ENCODE measurements at places on chromosomes 7 and 10. TPM values are rescaled to one million over a fixed set of nuclear protein-coding genes. Genes with fewer than 3 reads are reported as not detected.

- DNase-seq = no peak
These were observed 2.0 kb upstream of the KLF6 start for GRCh38 chr10:3787016-3787400.

GRCh38 chr10:83536426-83536825 is 602.9 kb upstream of the GHITM start:
- no peak for DNase-seq

- DNase-seq = no peak
These were observed 88.0 kb upstream of the TNS3 start for GRCh38 chr7:47669901-47670384.

DNA sequence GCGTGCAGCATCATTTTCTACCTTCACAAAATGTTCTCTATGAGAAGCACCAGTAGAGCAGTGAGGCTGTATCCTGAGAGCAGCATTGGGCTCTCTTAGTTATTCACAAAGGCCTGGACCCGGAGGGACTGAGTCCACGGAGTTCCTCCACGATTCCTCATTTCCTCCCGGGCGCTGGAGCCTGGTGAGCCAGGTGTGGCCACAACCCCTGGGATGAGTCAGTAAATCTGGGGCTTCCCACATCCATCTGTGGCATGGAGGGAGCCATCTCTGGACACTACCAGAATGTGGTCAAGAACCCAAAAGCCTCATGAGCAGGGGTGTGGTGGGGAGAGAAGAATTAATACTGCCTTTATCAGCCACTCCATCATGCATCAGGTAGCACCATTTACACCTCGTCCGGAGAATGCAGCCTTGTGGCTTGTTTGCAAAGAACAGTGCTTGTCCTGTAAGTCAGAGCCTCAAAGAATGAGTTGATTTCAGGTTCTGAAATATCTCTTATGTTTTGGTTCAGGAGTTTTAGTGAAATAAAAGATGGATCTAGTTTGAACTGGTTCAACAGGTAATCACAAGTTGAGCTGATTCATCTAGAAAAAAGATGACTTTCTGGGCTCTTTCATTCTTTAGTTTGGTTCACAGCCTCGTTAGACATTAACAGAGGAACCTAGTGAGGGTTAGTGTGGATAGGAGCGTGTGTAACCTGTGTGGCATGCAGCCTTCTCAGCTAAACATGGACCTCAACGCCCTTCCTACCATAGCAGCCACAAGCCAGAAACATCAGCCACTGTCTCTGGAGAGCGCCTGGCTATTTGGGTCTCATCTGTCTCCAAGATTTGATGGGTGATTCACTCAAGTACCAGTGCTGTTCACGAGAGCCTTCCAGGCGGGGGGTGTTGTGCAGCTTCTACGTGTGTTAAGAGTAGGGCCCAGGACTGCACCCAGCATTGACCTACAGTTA is 95.2 kb downstream of the WDR37 start:
- no peak for DNase-seq

GRCh38 chr10:84179059-84179710 is 5.6 kb downstream of the GPR15LG start:
- peak; percentile 45 for DNase-seq

GRCh38 chr7:100432053-100432452 is 2.4 kb downstream of the MEPCE start:
- no peak for DNase-seq

GRCh38 chr10:101031796-101032636 is 982 bp downstream of the SFXN3 start:
- peak; percentile 91 for DNase-seq

DNA sequence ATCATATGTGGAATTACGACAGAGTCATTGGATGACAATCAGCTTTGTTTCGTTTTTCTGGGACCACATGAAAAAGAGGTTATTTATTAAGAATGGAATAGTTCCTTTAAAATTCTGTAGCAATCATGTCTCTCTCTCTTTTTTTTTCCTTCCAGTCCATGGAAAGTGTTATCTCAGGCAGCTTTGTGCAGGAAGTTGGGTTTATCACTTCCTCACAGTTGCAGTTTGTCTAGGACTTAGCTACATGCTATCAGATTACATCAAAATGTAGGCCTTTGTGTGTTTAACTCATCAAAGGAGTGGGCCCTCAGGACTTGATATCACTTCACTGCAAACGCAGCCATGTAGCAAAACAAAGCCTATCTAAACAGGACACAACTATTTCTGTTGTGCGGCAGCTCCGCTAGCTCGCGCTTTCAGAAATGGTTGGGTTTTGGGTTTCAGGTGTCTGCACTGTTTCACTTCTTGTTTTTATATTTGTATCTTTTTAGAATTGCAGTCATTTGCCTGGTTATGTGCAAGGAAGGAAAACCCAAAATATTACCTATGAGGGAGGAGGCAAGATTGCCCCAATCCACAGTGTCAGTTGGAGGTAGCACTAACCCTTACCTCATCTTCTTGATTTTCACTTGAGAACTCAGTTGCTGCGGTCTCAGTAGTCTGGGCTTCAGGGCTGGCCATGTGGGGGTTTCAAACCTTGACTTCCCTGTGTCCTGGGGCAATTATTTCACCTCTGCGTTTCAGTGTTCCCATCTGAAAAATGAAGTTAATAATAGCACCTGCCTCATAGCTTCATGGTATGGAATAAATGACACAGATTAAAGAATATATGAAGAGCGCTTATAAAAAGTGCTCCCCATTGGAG is 66.7 kb downstream of the HHEX start:
- DNase-seq = no peak

DNA sequence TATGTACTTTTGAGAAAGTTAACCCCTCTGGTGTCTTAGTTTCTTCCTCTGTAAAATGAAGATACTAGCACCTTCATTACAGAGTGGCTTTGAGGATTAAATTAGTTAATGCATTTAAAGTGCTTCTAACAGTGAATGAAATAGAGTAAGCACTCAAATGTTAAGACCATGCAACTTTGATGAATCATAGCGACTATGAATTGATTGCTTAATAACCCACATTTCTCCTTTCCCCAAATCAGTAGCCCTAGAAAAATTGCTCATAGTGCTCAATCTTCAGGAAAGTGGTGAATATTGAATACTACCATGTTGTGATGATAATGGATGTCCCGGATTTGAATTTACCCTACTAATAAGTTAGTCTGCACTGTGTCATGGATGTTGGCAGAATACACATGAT is 48.1 kb downstream of the CD36 start:
- DNase-seq = no peak

- DNase-seq = no peak
These were observed 130.0 kb downstream of the ARID5B start for GRCh38 chr10:62031507-62031906.

DNA sequence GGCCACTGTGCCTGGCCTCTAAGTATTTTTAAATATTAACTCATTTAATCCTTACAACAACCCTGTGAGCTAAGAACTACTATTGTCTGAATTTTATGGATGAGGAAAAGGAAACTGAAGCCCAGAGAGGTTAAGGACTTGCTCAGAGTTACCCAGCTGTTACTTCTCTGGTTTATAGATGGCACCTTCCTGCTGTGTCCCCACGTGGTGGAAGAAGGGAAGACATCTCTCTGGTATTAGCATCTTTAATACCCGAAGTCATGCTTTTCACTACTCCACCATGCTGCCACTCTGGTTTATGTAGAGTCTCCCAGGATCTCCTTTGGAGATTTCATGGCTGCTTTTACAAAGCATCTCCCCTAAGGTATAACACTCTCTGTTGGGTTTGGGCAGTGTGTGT is 105.5 kb upstream of the MKLN1 start:
- no peak for DNase-seq

GRCh38 chr10:12925845-12926244 is 75.7 kb downstream of the CCDC3 start:
- DNase-seq = no peak

GRCh38 chr10:102341038-102341688 is 54.3 kb upstream of the NFKB2 start:
- DNase-seq = no peak

Gene COPG2
- 16.3 TPM for polyA plus RNA-seq

Gene SP8
- polyA plus RNA-seq = not detected

Gene TRUB1
- 4.9 TPM for polyA plus RNA-seq

Gene PAPOLB
- polyA plus RNA-seq = 0.03 TPM

Gene GRM8
- polyA plus RNA-seq = 0.30 TPM

Gene GIMAP6
- polyA plus RNA-seq = 29.6 TPM
